ENCODE measurements at places on chromosomes 16 and 17.

DNA sequence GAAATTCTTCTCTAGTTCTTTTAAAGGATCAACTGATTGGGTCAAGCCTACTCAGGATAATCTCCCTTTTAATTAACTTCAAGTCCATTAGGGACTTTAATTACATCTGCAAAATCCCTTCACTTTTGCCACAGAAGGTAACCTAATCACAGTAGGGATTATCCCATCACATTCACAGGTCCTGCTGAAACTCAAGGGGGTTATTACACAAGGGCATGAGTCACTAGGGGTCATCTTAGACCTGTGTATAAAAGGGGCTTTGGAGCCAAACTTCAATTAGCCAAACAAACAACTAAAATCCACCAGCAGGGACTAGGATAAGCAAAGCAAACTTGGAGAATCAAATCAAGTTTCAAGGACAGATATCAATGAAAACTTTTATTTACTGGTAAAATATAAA, 19.4 kb downstream of the CIAPIN1 start:
- no peak for DNase-seq

- DNase-seq = no peak
Observed at GRCh38 chr16:85126394-85126704, 14.1 kb upstream of the CIBAR2 start.

DNA sequence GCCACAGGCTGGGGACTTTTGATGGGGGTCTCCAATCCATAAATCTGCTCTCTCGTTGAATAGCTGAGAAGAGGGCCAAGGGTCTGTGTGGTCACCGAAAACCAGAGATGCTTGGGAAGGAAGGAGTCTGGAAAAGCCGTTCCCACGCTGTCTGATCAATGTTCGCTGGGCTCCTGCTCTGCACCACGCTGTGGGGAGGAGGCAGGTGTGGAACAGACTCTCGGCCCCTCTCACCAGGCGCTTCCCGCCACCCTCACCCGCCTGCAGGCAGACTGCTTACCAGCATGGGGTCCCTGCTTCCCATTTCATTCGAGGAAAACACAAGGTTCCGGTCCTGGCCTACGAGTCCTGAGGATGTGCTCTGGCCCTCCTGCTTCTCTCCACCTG, 702 bp upstream of the ALDH3A1 start:
- no peak for DNase-seq

- DNase-seq = no peak
Observed at GRCh38 chr17:41772586-41773189, 13.8 kb downstream of the JUP start.

DNA sequence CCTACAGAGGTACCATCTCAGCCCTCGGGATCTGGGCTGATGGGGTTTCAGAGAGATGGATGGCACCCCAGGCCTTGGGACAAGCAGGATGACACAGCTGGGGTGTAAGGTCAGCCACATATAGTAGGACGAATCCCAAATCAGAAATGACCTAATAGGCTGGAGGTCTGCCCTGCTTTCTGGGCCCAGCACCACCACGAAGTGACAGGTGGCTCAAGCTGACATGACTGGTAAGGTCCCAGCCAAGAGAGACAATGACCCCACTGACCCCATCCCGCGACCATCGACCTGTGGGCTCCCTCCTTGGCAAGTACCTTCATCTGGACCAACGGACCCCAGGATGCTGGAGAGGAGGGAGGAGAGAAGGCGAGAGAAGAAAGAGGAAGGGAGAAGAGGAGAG, 15.6 kb downstream of the CAMKK1 start:
- no peak for DNase-seq

GRCh38 chr17:17077861-17078732, 35.8 kb downstream of the MPRIP start:
- DNase-seq = no peak

- DNase-seq = no peak
Observed at GRCh38 chr17:64947152-64947551, 27.9 kb upstream of the LRRC37A3 start.

GRCh38 chr17:78855561-78856165, 15.0 kb upstream of the USP36 start:
- no peak for DNase-seq

- DNase-seq = no peak
Observed at GRCh38 chr16:65521633-65522328, 399.9 kb upstream of the CDH11 start.

- no peak for DNase-seq
Observed at GRCh38 chr16:87914812-87915211, 21.5 kb downstream of the CA5A start.

DNA sequence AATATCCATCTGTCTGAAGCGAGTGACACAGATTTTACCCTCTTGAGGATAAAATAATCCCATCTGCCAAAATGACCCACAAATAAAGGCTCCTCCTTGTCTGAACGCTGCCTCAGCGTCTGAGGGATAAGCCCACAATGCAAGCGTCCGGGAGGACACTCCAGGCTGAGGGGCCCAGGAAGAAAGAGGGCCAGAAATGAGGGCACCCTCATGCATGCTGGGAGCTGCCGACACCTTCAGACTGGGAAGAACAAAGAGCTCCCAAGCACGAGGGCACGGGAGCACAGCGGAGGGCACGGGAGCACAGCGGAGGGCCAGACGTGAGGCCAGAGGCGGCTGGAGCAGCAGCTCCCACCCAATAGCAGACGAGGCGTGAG, 126.9 kb downstream of the ZNF778 start:
- no peak for DNase-seq

GRCh38 chr17:286571-286970, 66.0 kb downstream of the RPH3AL start:
- no peak for DNase-seq

GRCh38 chr16:11494029-11494428, 92.7 kb downstream of the LITAF start:
- no peak for DNase-seq

- DNase-seq = no peak
Observed at GRCh38 chr16:55500530-55501011, 8.3 kb upstream of the LPCAT2 start.

DNA sequence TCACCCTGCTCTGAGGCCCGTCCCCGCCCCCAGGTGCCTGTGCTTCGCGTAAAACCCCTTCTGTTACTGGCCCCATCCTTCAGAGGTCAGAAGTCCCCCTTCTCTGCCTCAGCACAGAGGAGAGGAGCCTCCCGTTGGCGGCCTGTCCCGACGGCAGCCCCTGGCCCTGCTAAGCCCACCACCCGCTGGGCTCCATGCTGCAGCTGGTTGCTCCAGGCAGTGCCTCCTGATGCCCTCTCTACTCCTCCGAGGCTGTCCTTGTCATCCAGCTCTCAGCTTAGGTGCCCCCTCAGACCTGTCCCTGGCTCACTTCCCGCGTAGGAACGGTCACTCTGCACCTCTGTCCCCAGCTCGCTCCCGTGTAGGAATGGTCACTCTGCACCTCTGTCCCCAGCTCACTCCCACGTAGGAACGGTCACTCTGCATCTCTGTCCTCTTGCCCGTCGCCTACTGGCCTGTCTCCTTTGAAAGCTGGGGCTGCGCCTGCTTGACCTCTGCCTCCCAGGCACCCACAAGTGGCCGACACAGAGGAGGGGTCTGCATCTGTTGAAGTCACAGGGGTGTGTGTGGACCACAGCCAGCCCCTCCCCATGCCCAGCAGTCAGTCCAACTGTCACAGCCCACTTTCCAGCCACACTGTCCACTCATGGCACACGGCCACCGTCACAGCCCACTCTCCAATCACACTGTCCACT, 31.7 kb upstream of the ZC3H18 start:
- no peak for DNase-seq

DNA sequence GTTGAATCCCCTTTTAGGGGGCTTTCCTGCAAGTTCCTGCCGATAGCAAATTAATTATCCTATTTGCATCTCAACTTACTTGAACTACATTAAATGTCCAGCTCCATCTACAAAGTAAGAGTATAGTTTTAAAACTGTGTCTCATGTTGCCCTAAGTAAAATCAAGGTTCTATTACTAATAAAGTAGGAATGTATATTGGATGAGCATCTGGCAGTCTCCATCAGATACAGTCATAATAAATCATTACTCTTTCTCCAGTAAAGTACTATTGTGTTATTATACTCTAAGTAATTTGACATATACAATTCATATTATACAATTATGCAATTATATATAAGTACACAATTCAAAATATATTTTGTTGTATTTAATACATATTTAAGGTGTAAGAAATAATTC, 249.3 kb downstream of the CEP112 start:
- no peak for DNase-seq

DNA sequence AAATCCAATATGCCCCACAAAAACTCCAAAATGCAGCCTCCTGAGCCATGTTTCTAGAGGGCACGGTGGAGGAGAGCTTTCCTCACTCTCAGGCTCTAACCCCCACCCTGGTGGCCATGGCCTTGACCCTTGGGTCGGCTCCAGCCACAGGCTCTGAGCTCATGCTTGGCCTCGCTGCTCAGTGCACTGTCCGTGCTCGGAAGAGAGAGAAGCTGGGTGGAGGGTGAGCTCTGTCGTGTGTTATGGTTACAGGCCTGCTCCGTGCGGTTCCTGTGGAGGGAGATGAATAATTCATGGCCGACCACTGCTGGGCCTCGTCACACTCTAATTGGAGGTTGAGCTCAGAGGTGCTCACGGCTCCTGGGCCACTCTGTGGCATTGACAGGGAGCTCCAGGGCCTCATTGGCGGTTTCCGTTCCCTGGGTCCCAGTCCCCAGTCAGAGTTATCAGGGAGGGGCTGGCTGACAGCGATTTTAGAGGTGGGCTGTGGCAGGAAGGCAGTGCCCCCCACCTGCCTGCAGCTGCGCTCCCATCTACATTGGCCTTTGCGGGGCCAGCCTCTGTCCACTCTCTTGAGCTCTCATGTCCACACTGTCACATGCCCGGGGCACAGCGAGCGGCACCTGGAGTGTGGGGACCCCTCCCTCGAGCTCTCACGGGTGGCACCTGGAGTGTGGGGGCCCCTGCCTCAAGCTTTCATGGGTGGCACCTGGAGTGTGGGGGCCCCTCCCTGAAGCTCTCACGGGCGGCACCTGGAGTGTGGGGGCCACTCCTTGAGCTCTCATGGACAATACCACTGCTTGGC, 24.9 kb downstream of the ACSF3 start:
- no peak for DNase-seq

- no peak for DNase-seq
Observed at GRCh38 chr17:10061111-10061845, 137.1 kb downstream of the GAS7 start.

- no peak for DNase-seq
Observed at GRCh38 chr17:76517638-76518038, 16.4 kb upstream of the RHBDF2 start.

DNA sequence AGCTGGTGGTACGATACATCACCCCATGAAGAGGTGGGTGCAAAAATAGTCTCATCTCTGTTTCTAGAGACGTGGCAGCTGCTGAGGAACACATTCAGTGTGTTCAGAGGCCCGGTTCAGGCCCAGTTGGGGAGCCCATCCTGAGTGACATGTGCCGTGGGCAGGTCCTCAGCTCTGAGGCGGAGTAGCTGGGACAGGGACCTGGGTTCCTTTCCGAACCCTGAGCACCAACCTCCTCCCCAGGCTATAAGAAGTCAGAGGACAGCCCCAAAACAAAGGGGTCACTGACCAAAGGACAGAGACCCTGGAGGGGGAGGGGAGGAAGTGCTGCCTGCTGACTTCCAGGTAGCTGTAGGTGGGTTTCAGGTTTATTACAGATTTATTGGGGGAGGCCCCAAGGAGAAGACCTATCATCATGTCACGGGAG, 5.1 kb downstream of the LDHD start:
- no peak for DNase-seq

DNA sequence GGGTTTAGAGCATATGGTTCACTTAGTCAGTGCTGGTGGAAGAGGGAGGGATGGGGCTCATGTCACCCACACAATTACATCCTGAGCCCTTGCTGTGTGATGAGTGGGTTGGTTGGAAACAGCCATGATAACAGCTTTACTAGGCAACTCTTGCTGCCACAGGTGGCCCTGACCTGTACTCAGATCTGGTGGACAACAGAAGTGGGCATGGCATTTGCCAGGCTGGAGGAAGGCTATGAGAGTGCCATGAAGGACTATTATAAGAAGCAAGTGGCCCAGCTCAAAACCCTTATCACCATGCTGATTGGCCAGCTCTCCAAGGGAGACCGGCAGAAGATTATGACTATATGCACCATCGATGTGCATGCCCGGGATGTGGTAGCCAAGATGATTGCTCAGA, 105.8 kb downstream of the DNAH9 start:
- no peak for DNase-seq

GRCh38 chr16:70652322-70652721, 6.0 kb downstream of the IL34 start:
- no peak for DNase-seq

GRCh38 chr16:4529085-4530060, 9.2 kb downstream of the CDIP1 start:
- peak; percentile 16 for DNase-seq

DNA sequence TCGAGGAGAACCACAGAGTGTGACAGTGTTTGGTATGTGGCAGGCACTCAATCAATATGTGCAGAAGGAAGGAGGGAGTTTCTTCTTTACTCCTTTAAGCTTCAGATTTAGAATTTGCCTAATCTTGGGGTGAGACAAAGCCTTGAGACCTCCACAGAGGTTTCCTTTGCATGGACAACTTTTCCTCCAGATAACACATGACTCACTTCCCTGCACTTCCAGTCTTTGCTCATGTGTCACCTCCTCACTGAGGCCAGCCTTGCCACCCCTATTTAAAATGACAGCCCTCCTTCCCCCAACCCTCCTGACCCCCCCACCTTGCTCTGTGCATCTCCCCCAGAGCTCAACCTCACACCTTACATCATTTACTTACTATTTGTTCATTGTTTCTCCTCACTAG, 17.4 kb upstream of the NOS2 start:
- DNase-seq = no peak

- DNase-seq = no peak
Observed at GRCh38 chr17:1096215-1096614, 83.6 kb downstream of the ABR start.

GRCh38 chr17:42853597-42853967, 2.6 kb downstream of the AOC3 start:
- DNase-seq = no peak

DNA sequence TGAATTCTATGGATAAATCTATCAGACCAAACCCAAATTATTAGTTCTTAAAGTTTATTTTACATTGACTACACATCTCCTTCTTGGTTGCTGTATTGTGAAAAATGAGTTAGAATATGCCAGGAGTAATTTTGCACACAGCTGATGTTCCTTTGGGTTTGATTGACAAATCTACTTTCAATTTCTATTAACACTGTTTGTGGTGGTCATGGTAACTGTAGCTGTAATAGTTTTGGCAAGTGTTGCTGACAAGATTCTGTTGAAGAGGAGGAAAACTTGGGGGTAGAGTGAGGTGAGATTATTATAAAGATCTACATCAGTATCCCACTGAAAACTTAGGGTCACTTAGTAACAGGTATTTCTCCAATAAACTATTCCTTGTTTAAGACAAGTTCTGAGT, 30.3 kb downstream of the MRTFB start:
- DNase-seq = no peak

- no peak for DNase-seq
Observed at GRCh38 chr16:11470676-11471415, 115.9 kb downstream of the LITAF start.

GRCh38 chr17:17341452-17341851, 38.3 kb downstream of the NT5M start:
- DNase-seq = no peak

GRCh38 chr16:72244853-72245252, 72.9 kb upstream of the PMFBP1 start:
- no peak for DNase-seq

Data from central memory CD4-positive, alpha-beta T cell (primary cell).